ENCODE measurements at places on chromosomes 16 and 17. TPM values are rescaled to one million over a fixed set of nuclear protein-coding genes. Genes with fewer than 3 reads are reported as not detected.

GRCh38 chr17:2295575-2295974 is 8.0 kb downstream of the SMG6 start:
- ATAC-seq = no peak

DNA sequence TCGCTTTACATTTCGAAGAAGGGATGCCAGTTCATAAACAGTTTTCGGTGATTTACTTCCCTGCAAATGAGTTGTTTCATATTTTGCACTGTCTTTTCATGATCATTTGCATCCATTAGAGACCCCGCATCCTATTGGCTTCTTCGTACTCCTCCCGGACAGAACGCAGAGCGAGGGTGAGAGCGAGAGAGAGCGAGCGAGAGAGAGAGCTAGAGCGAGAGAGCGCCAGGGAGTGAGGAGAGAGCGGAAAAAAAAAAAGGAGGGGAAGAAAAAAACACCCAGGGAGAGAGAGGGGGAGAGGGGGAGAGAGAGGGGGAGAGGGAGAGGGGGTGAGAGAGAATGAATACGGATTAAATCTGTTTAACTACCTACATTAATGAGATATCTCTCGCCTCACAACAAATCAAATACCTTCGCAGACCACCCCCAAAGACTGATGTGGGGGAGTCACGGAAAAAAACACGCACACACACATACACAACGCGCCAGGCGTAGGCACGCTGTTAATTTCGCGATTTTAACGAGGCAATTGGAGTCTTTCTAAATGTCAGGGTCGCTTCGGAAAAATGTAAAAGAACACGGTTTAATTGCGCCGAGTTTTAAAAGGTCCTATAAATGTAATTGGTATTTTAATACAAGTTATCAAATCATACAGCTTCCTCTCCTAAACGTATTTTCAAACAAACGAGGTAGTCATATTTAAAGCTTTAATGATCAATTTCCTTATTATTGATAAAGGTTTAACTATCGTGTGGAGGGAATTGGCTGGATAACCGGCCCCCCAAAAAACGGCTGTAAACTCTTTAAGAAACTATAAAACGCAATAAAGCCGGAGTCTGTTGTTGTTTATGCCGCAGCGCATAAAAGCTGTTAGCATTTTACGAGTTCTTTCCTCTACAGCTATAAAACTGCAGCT is at the start of gene HOXB8:
TSS of gene HOXB8 (minus strand) at position 246 of the 916 bp plus-strand sequence. CDS start 588 bp downstream, outside the sequence.
- ATAC-seq = no peak

DNA sequence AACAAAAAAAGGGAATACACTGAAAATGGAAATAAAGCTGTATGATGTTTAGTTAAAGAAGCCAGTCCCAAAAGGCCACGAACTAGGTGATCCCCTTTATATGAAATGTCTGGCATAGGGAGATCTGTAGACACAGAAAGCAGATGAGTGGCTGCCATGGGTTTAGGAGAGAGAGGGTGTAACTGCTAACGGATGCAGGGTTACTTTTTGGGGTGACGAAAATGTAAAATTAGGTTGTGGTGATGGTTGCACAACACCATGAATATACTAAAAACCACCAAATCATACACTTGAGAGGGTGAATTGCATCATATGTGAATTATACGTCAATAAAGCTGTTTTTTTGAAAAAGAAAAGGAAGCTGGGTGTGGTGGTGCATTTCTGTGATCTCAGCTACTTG is 99.6 kb downstream of the ADCY9 start:
- no peak for ATAC-seq

DNA sequence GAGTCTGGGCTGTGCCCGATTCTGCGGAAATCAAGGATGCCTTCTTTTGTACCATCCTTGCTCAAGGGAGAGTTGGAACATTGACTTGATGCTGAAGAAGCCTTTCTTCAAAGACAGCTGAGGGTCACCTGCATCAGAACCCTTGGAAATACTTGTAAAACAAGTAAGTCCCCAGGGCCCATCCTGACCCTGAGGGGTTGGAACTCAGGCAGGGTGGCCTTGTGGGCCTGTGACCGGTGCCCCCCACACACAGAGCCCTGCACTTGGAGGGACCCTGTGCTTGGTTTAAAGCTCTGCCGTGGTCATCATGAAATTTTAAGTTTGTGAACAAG is 56.9 kb downstream of the WIPI1 start:
- ATAC-seq = no peak

KRTAP1-4 gene
- not detected for total RNA-seq

PNMT gene
- 7.5 TPM for total RNA-seq
